ENCODE measurements at places on chromosomes 4 and X.
A peak's percentile ranks its signal among the peaks of the same experiment; 100 is the strongest.

DNA sequence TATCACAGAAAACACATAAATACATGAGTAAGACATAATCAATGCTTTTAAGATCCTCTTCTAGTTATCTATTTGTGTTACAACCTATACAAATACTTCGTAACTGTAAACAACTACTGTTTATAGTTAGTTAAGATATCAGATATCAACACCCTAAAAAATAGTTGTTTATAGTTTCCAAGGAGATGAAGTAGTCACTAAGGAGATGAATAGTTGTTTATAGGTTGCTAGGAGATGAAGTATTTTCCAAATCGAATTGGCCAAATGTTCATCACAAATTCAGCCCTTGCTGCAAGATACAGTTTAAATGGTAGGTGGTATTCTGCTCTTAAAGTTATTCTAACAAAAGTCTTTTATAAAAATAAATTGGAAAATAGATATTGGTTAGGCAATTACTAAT lies 618.2 kb upstream of the PCDH10 start:
- no peak for DNase-seq

DNA sequence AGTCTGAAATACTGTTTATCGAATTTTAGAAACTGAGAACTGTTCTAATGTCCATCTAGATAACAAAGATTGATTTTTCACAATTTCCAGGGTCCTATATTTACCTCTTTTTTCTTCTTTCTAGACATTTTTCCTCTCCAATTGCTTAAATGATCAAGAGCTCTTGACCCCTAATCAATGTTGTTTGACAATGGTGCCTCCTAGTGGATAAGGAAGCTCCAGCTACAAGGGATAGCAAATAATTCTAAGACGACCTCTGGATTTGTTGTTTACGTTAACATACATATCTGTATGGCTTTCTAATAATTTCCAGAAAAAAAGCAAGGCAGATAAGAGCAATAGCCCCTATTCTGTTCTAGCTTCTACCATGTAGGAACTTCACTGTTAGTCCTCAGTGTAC lies 35.8 kb downstream of the GPR82 start:
- peak; percentile 51 for DNase-seq

- no peak for DNase-seq
These were observed 103.1 kb downstream of the PSAPL1 start for GRCh38 chr4:7331682-7332000.

GRCh38 chr4:30181918-30182317 lies 538.3 kb upstream of the PCDH7 start:
- DNase-seq: no peak

DNA sequence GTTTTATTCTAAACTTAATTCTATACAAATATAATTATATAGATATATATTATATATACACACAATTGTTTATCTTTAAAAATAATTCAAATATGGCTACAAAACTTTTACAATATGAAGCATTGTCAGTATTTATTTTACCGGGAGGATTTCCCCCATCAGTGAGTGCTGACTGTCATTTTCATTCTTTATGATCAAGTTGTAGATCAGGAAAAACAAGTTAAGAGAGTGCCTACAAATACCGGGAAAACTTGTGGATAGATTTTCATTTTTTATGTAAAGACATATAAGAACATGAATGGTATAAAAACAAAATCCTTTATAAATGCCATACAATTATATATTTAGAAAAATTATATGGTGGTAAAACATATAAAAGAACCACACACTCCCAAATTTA lies 37.8 kb downstream of the CLCN3 start:
- no peak for DNase-seq

DNA sequence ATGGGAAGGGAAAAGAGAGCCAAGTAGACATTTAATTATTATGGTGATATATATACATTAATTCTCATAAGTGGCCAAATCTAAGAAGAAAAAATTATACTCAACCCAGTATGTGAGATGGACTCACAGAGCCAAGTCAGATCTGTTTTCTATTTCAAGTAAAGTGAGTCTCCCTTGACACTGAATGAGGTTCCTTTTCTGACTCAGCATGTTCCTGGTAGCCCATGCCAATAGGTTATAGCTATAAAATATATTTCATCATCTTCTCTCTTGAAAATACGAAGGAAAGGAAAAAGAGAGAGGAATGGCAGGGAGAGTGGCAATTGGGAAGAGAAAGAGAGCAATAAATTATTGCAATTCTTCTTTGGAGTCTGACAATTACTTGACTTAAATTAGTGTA lies 68.8 kb upstream of the GRIA2 start:
- DNase-seq: no peak

Data from OCI-LY7 (cell line).